ENCODE measurements at places on chromosomes 3 and 15.

DNA sequence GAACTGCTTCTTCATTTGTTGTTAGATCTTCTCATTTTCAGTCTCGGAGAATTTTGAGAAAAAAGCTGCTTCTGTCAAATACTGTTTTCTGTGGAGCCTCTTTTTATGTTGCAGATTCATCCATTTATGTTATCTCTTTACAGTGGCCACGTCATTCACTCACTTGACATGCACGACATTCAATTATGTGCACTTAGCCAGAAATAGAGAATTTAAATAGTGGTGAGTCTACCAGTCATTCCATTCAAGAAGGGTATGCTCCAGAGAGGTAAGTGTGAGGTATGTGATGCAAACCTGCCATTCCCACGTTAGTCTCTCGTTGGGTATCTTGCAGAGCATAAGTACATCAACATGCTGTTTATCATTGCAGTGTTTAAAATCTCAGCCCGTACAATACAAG is 9.8 kb downstream of the ARPP19 start:
- no peak for DNase-seq

- DNase-seq, result no peak
These were observed 70.7 kb upstream of the THBS1 start for GRCh38 chr15:39510001-39510701.

- no peak for DNase-seq
These were observed 58.1 kb upstream of the APEH start for GRCh38 chr3:49616061-49616460.

DNA sequence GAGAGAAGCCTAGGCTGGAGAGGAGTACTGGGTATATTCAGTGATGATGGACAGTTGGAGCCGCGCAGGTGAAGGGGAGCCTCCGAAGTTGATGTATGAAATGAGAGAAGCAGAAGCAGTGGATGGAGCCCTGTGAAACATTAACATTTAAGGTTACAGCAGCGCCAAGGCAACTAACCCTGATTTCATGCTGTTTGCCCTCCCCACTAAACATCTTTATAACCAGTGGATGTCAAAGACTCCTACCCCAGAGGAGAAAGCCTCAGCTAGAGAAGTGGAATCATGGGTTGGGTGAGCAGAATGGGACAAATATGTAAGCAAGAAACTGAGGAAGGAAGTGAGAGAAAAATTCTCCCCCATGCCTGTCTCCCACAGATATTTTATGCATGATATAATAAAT is 92.0 kb upstream of the NMNAT3 start:
- DNase-seq, result no peak

GRCh38 chr15:92118162-92118935 is 264.8 kb downstream of the SLCO3A1 start:
- no peak for DNase-seq

- DNase-seq, result peak; percentile 26
These were observed 177.5 kb downstream of the RORA start for GRCh38 chr15:61051569-61052031.

- DNase-seq, result no peak
These were observed 173.7 kb downstream of the B3GALNT1 start for GRCh38 chr3:160931474-160931873.

DNA sequence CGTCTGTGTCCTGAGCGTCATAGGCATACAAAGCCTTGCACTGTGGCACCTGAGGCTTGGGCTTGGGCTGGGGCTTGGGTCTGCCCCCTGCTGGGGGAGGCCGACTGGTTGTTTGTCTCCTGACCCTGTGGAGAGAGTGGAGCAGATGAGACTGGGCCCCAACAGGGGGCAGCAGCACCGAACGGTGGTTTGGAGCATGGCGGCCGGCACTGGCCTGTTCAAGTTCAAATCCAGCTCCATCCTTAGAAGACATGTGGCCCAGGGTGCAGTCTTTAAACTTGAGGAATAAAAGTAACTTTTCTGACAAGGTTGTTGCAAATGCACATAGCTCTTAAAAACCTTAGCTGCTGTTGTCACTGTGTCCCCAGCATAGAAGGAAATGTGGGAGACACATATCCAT is 33.3 kb downstream of the CCNB2 start:
- DNase-seq, result no peak

- no peak for DNase-seq
These were observed 22.4 kb downstream of the LYZL4 start for GRCh38 chr3:42387802-42388651.

DNA sequence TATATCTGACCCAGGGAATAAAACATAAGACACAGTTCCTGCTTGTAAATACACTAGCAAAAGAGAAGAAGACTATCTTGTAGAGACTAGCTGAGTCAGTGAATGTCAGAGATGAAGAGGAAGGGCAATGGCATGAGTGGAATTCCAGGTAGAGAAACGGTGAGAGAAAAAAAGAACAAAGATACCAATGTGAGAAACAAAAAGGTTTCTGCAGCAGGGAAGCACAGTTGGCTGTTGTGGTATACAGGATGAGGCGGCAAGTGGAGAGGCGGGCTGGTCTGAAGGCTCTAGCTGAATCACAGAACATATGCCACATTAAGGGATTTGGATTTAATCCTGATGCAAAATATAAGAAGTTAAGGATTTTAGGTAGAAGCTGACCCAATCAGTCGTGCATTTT is 17.1 kb upstream of the TASOR start:
- no peak for DNase-seq

DNA sequence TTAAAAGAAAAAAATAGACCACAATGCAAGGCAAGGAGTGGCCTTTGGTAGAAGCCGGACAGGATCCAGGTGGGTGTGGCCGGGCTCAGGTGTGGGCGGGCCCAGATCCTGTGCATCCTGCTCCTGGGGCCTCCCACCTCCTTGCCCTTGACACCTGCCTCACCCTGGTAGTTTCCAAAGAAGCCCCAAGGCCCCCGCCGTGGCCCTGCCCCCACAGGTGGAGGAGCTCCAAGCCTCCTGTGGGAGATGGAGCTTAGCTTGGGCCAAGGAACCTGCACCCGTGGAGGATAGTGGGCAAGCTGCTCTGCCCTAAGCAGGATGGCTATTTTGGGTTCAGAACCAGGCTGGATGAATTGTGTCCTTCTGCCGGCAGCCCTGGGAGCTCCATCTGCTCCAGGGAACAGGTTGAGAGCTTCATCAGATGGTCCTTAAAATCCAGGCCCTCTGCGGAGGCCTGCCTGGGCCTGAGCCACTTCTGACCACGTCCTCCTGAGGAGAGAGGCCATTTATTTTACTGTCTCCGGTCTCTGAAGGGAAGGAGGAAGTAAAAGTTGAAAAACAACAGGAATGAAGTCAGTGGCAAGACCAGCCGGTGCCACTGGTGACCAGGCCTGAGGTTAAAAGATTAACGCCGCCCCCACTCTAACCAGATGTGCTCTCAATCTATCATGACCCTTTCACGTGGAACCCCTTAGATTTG is 53.9 kb upstream of the KLF13 start:
- DNase-seq, result no peak

GRCh38 chr15:64904189-64904588 is 7.5 kb upstream of the ANKDD1A start:
- DNase-seq, result no peak

DNA sequence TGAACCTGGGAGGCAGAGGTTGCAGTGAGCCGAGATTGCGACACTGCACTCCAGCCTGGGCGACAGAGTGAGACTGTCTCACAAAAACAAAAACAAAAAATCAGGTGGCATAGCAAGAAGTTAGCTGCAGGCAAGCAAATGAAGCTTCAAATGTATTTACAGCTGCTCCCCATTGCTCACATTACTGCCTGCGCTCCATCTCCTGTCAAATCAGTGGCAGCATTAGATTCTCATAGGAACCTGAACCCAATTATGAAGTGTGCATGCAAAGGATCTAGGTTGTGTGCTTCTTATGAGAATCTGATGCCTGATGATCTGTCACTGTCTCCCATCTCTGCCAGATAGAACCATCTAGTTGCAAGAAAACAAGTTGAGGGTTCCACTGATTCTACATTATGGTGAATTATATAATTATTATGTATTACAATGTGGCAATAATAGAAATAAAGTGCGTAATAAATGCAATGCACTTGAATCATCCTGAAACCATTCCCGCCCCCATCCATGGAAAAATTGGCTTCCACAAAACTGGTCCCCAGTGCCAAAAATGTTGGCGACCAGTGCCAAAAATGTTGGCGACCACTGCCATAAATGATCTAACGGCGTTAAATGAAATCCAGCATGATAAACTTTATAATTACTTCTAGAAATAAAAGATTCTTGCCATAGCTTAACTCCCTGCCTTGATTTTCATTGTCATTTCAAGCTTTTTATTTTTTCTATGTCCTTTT is 616.7 kb upstream of the NAALADL2 start:
- no peak for DNase-seq

DNA sequence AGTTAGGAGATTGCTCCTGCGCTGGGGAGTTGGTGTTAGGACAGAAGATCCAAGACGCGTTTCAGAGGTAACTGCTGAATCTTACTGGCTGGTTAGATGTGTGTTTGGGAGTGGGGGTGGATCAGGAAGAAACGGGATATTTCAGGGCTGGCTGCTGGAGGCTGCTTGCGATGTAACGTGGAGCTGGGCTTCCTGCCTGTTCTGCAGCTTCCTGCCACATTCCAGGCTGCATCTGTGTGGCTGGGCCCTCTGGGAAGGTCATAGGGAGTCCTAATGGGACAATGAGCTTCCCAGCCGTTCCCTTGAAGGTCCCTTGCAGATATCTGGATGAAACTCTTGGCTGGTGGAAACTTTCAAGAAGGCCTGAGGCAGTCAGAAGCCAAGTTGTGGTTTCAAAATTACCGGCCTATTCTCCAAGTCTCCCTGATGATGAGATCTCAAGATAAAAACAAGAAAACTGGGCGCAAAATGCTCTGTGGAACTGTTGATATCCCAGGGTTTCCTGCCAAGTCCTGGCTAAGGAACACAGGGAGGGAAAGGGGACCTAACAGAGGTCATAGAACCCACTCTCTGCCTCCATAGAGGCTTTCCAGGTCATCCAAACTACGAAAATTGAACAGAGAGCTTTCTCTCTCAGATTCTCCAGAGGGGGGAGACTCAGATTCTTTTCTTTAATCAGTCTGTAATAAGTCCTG is 67.0 kb downstream of the NOX5 start:
- DNase-seq, result no peak

GRCh38 chr3:45365060-45365459 is 23.3 kb upstream of the LARS2 start:
- no peak for DNase-seq

GRCh38 chr3:124281453-124282316 is 289.8 kb upstream of the ROPN1 start:
- no peak for DNase-seq

GRCh38 chr15:73915082-73915481 is 11.2 kb upstream of the LOXL1 start:
- DNase-seq, result no peak

GRCh38 chr3:129514110-129514509 is 14.3 kb upstream of the RHO start:
- DNase-seq, result no peak

DNA sequence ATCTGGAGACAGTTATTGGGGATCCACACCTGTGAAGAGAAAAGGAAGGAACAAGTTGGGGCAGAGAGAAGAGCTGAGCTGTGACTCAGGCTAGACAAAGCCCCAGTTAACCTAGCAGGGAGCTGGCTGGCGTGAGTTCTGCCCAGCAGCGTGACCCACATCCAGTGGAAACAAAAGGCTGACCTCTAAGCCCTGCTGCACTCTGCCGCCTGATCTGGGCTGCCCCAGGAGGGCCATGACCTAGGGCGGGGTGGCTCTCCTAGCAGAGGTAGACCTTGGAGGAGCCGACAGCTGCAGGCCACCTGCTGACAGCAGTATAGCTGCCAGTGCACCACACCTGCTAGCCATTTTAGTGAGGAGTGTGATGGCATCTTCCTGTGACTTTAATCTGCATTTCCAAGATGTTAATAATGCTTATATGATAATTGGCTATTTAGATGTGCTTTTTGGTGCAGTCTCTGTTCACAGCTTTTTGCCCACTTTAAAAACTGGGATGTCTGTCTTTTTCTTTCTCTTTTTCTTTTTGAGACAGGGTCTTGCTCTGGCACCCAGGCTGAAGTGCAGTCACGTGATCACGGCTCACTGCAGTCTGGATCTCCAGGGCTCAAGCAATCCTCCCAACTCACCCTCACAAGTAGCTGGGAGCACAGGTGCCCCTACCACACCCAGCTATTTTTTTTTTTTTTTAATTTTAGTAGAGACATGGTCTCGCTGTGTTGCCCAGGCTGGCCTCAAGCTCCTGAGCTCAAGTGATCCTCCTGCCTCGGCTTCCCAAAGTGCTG is 78.1 kb downstream of the LSM3 start:
- no peak for DNase-seq

GRCh38 chr15:61749169-61749568 is 311.1 kb downstream of the VPS13C start:
- DNase-seq, result no peak

DNA sequence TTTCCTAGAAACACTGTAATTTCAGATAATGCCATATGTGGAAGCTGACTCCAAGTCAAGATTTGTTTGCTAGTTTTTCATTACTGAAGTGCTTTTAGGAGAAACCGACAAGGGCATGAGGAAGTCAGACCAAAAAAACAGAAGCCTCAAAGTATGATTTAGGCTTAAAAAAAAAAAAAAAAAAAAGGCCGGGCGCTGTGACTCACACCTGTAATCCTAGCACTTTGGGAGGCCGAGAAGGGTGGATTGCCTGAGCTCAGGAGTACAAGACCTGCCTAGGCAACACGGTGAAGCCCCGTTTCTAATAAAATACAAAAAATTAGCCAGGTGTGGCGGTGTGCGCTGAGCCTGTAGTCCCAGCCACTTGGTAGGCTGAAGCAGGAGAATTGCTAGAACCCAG is 11.6 kb downstream of the RPL15 start:
- DNase-seq, result no peak

- peak; percentile 56 for DNase-seq
These were observed 81.7 kb downstream of the CD47 start for GRCh38 chr3:108008931-108009639.

DNA sequence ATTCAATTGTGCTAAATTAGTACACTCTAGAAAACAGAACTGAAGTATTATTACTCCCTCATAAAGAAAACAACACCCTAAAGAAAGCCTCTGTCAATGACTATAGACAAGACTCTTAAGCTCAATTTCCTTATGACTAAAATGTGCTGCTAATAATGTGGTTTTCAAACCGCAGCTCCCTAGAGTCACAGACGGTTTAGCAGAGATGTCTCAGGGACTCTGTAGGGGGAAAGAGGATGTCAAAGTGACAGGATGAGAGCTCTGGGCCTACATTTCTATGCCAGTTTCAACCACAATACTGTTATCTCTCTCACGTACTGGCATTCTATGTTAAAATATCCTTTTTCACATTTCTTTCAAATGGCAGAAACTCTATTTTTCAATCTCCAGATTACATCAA is 37.6 kb upstream of the WDR49 start:
- no peak for DNase-seq

- no peak for DNase-seq
These were observed 16.8 kb downstream of the HDAC11 start for GRCh38 chr3:13496879-13497278.

DNA sequence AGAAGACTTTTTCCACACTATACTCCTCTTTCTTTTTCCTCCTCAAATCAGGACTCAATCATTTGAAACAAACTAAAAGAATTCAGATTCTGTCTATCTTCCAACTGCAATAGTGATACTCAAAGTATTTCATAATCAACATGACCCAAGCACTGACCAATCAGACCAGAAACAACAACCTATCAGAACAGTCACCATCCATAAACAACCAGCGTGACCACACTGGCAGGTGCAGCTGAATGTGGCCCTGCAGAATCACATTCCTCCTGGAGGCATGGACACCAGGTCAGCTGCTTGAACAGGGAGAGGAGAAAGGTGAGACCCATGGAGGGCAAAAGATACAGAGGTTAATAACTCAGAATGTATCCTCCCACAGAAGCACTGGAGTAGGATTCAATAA is 13.3 kb downstream of the HRG start:
- no peak for DNase-seq

Data from AG04450 (cell line).